ENCODE measurements at places on chromosomes 13 and 19. TPM values are rescaled to one million over a fixed set of nuclear protein-coding genes. Genes with fewer than 3 reads are reported as not detected.
A peak's percentile ranks its signal among the peaks of the same experiment; 100 is the strongest.

The SLC7A9 gene
- not detected for polyA plus RNA-seq

DNA sequence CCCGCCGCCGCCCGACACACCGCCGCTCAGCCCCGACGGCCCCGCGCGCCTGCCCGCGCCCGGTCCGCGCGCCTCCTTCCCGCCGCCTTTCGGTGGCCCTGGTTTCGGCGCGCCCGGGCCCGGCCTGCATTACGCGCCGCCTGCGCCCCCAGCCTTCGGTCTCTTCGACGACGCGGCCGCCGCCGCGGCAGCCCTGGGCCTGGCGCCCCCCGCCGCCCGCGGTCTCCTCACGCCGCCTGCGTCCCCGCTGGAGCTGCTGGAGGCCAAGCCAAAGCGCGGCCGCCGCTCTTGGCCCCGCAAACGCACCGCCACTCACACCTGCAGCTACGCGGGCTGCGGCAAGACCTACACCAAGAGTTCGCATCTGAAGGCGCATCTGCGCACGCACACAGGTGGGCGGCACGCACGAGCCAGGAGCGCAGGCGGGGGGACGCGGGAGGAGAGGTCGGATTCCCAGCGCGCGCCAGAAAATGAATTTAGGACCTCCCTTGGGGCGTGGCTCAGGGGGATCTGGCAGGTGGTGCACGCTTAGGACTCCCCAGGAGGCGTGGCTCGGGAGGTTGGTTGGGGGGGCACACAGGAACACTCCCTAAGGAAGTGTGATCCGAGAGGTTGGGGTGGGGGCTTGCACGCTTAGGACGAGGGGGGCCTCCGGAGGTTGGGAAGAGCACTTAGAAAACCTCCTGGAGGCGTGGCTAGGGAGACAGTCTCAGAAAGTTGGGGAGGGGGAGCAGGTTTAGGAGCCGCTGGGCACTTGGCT lies 1.2 kb downstream of the KLF2 start:
- H3K27me3 ChIP-seq = peaks cover 62% of the 10 kb centered on the region
- H3K4me3 ChIP-seq = peak overlapping the region; percentile 93
- peaks cover 33% of the 10 kb centered on the region for H3K4me1 ChIP-seq
- peak overlapping the region; percentile 98 for H3K27ac ChIP-seq
- DNase-seq = peak; percentile 75

The SLC46A3 gene
- polyA plus RNA-seq = 15.7 TPM

The ACER1 gene
- 0.54 TPM for polyA plus RNA-seq

The NCCRP1 gene
- not detected for polyA plus RNA-seq

The ZNF146 gene
- 50.6 TPM for polyA plus RNA-seq

DNA sequence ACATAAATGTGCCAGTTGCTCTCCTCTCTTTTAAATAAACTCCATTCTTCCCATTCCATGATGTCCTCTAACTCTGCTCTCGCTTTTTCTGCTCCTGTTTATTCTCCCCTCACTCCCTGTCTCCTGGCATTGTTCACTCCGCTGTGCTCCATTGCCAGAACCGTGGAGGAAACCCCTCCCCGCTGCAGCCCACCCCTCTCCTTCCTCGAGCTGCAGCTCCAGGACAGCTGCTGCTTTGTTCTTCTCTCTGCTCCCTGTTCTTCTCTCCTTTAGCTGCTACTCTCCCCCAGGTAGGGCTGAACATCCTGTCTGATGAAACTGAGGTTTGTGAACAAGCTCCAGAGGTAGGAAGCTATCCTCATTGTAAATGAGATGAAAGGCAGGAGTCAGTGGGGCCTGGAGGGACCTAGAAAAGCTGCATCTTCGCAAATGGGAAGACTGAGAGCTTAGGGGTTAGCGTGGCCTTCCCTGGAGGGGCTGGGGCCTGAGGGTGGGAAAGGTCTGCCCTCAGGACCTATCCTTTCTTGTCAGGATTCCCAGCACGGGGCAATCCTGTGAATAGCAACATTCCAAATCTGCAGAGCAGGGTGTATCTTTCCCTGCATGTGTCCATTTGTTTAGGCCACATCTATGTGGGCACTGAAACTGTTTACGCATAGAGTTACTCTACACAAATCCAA lies 243.7 kb downstream of the DNAJC15 start:
- DNase-seq = no peak
- no peak overlapping the region for H3K27ac ChIP-seq
- H3K36me3 ChIP-seq = no peaks in the 10 kb centered on the region
- no peaks in the 10 kb centered on the region for H3K27me3 ChIP-seq
- no peaks in the 10 kb centered on the region for H3K4me1 ChIP-seq

- H3K27ac ChIP-seq = no peak overlapping the region
- no peaks in the 10 kb centered on the region for H3K27me3 ChIP-seq
- H3K4me1 ChIP-seq = peaks cover 13% of the 10 kb centered on the region
- H3K36me3 ChIP-seq = no peaks in the 10 kb centered on the region
- DNase-seq = no peak
Measured at GRCh38 chr13:105904034-105904742, 631.3 kb downstream of the EFNB2 start.

The ABHD8 gene
- 10.3 TPM for polyA plus RNA-seq

The KLK15 gene
- polyA plus RNA-seq = not detected

DNA sequence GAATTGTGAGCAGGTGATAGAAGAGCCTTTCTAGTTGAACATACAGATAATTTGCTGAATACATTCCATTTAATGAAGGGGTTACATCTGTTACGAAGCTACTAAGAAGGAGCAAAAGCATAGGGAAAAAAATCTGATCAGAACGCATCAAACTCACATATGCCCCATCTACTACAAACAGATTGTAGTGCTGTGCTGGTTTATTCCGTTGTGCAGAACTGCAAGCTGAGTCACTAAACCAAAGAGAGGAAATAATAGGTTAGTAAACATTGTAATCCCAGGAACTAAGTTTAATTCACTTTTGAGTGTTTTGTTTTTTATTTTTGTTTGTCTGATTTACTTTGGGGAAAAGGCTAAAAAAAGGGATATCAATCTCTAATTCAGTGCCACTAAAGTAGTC lies 136.3 kb downstream of the CDK8 start:
- H3K36me3 ChIP-seq = peaks cover 22% of the 10 kb centered on the region
- no peak for DNase-seq
- H3K27ac ChIP-seq = no peak overlapping the region
- no peaks in the 10 kb centered on the region for H3K27me3 ChIP-seq
- H3K4me1 ChIP-seq = no peaks in the 10 kb centered on the region

DNA sequence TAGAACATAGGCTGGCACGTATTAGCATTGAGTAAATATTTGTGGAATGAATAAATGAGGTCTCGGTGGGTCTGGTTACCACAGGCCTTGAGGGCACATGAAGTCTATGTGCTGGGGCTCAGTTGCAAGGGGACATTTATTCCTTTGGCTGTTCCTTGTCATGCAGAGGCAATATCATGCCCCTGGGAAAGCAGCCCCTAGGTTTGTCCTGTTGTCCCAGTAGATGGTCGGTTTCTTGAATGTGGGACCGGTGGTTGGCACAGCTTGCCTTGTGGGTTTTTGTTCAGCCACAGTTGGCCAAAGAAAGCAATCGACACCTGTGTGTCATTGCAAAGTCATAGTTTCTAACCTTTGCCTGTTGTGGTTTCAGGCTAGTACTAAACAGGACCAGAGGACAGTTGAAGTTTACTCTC lies 24.7 kb upstream of the GPR183 start:
- peaks cover 1% of the 10 kb centered on the region for H3K27me3 ChIP-seq
- peaks cover 26% of the 10 kb centered on the region for H3K4me1 ChIP-seq
- peaks cover 27% of the 10 kb centered on the region for H3K36me3 ChIP-seq
- no peak for DNase-seq

DNA sequence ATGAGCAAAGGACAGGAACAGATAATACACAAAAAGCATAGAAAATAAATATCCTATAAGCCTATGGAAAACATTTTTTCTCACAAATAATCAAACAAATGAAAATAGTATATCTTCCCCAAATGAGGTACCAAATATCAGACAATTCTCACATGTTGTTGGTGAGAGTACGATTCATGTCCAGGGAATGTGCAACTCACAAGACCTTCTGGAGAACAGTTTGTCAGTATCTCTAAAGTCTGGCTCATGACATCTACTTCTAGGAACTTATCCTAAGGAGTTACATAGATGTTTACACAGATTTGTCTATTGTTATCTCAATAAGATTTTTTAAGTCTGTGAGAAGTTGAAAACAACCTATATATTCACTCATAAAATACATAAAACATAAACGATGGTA lies 80.3 kb upstream of the ARHGEF7 start:
- peaks cover 3% of the 10 kb centered on the region for H3K27me3 ChIP-seq
- no peak overlapping the region for H3K4me3 ChIP-seq
- H3K36me3 ChIP-seq = no peaks in the 10 kb centered on the region
- H3K4me1 ChIP-seq = no peaks in the 10 kb centered on the region
- no peak overlapping the region for H3K27ac ChIP-seq

The KLF1 gene
- 0.15 TPM for polyA plus RNA-seq

GRCh38 chr13:46278474-46278873 lies 66.7 kb downstream of the LRRC63 start:
- no peak overlapping the region for H3K27ac ChIP-seq
- H3K27me3 ChIP-seq = peaks cover 2% of the 10 kb centered on the region
- H3K4me3 ChIP-seq = no peak overlapping the region
- DNase-seq = no peak

The JAK3 gene
- polyA plus RNA-seq = 47.4 TPM

- H3K36me3 ChIP-seq = no peaks in the 10 kb centered on the region
- H3K27ac ChIP-seq = no peak overlapping the region
- H3K4me1 ChIP-seq = no peaks in the 10 kb centered on the region
- DNase-seq = no peak
- H3K4me3 ChIP-seq = no peak overlapping the region
Measured at GRCh38 chr13:82214341-82214740, 1667.9 kb downstream of the SLITRK1 start.

GRCh38 chr19:2782329-2782935 lies 641 bp downstream of the SGTA start:
- peaks cover 7% of the 10 kb centered on the region for H3K27me3 ChIP-seq
- H3K4me1 ChIP-seq = peaks cover 50% of the 10 kb centered on the region
- DNase-seq = no peak
- H3K36me3 ChIP-seq = no peaks in the 10 kb centered on the region
- H3K27ac ChIP-seq = peak overlapping the region; percentile 83

DNA sequence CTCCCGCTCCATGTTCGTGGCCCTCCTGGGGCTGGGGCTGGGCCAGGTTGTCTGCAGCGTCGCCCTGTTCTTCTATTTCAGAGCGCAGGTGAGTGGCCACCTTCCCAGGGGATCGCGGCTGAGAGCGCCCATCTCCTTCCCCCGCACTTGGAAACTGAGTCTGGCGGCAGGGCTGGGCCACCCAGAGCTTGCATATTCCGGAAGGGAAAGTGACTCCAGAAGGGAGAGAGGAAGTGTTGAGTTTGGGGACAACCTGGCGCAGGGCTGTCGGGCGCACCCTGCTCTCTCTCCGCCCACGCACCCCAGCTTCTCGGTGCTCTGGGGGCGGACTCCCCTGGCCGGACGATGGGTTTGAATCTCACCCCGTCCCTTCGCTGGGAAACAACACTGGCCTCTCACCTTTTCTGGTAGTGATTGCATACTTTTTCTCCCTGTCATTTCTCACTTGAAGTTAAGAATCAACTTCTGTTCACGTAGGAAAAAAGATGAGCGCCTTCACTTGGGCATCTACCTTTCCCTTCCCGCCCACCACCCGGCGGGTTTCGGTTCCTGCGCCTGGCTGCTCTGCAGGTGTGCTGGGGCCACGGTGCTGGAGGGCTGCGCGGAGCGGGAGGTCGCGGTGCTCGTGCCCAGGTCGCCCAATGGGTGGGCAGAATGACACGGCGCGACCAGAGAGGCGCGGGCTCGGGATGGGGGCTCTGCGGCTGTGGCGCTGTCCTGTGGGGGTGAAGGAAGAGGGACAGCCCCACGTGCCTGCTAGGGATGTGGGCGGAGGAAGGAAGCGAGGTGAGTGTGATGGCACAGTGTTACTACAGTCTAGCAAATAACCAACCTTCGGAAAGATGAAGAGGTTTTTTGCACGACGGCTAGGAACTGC lies 721 bp downstream of the TNFSF11 start:
- H3K4me1 ChIP-seq = peaks cover 31% of the 10 kb centered on the region
- H3K27ac ChIP-seq = peak overlapping the region; percentile 81
- no peaks in the 10 kb centered on the region for H3K36me3 ChIP-seq

- no peak for DNase-seq
- no peak overlapping the region for H3K4me3 ChIP-seq
- no peaks in the 10 kb centered on the region for H3K36me3 ChIP-seq
- H3K4me1 ChIP-seq = no peaks in the 10 kb centered on the region
- no peak overlapping the region for H3K27ac ChIP-seq
- peaks cover 9% of the 10 kb centered on the region for H3K27me3 ChIP-seq
Measured at GRCh38 chr19:33298146-33298911, 4.0 kb downstream of the CEBPA start.

DNA sequence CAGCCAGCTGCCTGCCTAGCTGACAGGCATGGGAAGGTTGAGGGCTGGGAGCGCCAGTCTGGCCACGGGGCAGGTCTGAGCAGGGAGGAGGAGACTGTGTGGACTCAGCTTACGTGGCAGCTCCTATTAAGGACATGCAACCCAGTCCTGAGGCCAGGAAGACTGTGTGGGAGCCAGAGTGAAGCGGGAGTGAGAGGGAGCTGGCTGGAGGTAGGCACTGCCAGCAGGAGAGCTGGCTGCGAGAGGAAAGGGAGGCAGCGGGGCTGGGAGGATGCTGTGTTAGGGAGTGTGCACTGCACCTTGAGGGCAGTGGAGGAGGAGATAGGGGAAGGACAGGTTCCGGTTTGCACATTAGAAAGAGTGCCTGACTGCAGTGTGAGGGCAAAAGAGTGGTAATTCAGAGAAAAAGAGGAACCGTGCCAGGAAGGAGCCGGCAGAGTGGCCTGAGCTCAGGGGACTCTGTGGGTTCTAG lies 99.2 kb downstream of the SLC7A1 start:
- H3K27me3 ChIP-seq = peaks cover 16% of the 10 kb centered on the region
- no peak overlapping the region for H3K4me3 ChIP-seq
- no peaks in the 10 kb centered on the region for H3K4me1 ChIP-seq
- H3K27ac ChIP-seq = no peak overlapping the region
- DNase-seq = no peak
- H3K36me3 ChIP-seq = no peaks in the 10 kb centered on the region

GRCh38 chr13:23687614-23688013 lies 117.4 kb downstream of the TNFRSF19 start:
- peaks cover 3% of the 10 kb centered on the region for H3K36me3 ChIP-seq
- H3K27ac ChIP-seq = no peak overlapping the region
- H3K4me3 ChIP-seq = no peak overlapping the region
- H3K27me3 ChIP-seq = peaks cover 6% of the 10 kb centered on the region

DNA sequence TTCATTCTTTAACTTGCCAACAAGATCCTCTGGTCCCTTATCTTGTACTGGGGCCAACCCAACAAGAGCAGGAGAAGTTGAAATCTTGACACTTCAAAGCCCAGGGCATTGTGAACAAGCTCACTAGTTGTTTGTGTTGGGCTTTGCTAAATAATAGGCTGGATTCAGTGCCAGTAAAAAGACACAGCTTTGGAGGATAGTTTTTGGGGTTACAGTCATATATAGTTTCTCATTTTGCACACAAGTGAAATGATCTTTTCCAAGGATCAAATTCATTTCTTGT lies 30.3 kb upstream of the LRCH1 start:
- no peaks in the 10 kb centered on the region for H3K4me1 ChIP-seq
- H3K27ac ChIP-seq = no peak overlapping the region
- H3K4me3 ChIP-seq = no peak overlapping the region
- no peaks in the 10 kb centered on the region for H3K36me3 ChIP-seq
- H3K27me3 ChIP-seq = peaks cover 2% of the 10 kb centered on the region
- no peak for DNase-seq

The ATP4B gene
- not detected for polyA plus RNA-seq
